ENCODE measurements at places on chromosomes 1 and 21.

DNA sequence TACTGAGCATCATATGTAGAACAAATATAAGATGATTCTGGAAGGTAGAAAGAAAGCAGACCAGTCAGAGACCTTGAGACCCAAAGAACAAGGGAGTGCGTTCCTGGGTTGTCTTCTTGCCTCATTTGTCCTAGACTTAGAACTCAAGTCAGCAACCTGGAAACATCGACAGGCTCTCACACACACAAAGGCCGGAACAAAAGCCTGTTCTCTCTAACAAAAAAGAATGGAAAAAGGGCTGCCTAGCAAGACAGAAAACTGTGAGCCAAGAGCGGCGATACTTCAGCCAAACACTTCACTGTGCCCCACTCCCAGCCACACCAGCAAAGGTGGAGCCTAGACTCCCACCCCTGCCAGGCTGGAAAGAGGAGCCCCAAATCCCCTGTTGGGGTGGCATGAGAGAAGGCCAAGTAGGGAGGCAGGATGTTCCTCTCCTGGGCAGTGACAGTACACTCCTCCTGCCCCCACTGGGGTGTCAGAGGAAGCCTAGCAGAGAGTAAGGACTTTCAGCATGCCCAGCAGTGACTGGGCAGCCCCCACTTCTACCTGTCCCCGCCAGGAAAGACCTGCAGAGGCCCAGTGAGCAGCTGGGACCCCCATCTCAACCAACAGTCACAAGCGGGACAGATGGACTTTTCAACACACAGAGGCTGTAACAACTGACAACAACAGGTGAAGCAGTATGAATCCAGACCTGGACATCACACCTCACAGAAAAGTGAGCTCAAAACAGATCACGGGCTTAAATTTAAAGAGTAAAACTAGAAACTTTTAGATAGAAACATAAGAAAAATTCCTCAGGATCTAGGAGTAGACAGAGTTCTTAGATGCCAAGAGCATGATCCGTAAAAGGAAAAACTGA lies 33.0 kb downstream of the MRAP start:
- DNase-seq, result no peak

DNA sequence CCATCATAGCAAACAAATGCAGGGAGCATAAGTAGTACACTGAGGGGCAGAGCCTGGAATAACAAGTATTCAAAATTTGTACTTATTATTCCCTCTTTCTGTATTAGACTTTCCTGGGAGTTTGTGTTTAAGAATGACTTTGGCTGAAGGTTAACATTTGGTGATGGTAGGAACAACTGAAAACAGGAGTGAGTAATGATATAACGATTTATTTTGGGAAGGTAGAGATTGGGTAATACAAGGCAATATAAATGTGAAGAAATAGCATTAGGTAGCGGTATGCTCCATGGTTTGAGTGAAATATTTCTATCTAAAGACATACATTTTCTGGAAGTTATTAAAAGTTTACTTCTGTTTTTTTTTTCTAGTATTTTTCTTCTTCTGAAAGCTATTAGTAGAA lies 18.5 kb upstream of the C1orf21 start:
- DNase-seq, result no peak

DNA sequence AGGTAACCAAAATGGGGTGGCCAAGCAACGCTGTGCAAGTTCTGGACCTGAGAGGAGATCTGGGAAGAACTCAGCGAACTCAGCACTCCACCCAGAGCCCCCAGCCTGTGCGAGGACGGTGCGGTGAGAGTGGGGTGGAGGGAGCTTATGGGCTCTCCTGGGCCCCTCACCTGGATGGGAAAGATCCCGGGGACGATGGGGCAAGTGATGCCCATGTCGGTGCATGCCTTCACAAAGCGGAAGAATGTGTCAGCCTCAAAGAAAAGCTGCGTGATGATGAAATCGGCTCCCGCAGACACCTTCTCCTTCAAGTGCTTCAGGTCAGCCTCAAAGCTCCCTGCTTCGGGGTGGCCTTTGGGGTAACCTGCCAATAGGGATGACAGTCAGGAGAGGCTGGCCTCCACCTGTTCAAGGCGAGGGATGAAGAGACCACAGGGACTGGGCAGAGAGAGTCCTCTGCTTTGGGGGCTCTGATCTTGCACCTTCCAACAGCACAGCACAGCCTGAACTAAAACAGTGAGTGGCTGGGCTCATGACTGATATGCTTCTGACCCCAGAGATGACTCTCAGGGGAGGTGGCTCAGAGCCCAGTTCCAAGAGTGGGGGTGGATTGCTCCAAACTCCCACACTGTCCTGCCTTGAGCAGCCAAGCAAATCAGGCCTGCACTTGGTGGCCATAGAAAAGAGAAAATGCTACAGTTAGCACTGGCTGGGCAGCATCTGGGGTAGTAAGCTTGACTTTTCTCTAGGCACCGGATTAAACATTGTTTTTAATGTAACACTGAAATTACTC lies 9.5 kb downstream of the MTHFR start:
- DNase-seq, result no peak

DNA sequence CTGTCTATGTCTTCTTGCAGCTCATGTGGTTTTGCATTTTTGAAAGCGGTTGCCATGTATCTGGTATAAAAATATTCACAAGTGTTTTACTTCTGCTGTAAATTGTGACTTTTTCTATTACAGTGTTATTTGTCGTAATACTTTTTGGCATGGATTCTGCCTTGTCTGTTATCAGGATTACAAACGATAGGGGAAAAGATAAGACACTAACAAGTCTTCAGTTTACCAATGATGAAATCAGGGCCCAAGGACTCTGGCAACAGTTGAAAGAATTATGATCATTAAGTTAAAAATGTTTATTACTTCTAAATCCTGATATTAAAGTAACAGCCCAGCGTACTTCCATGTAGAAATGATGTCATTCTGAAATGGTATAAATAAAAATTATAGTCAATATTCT lies 298.8 kb downstream of the KIF26B start:
- DNase-seq, result no peak

GRCh38 chr1:74341702-74342339 lies 106.6 kb downstream of the TNNI3K start:
- DNase-seq, result no peak
